ENCODE measurements at places on chromosomes 12 and 14.

DNA sequence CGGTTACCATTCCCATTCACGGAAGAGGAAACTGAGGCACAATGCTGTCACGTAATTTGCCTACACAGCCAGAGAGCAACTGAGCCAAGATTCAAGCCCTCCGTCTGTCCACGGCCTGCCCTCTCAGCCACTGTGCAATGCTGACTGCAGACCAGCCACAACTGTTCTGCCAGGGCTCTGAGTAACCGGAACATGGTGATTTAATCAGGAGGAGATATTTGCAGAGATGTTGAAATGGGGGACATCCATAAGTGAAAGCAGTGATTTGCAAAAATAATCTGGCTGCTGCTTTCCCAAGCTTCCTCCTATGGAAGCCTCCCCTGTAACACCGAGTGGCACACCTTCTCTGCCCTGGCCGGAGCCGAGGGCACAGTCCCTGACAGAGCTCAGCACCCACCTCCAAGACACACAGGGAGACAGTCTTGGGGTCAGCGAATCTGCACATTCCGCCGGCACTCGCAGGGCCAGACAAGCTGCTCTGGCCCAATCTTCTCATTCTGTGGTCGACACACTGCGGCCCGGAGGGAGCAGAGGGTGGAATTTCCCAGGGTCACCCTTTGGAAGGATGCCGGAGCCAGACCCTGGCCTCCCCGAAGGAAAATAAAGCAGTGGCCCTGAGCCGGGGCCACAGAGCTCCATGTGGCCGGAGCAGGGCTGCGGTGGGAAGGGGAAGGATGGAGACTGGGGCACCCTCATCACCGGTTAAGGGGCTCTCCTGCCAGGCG lies 158.2 kb upstream of the DIO3 start:
- no peak for DNase-seq

- no peak for DNase-seq
Observed at GRCh38 chr14:55712491-55712890, 132.5 kb downstream of the KTN1 start.

- DNase-seq = no peak
Observed at GRCh38 chr12:57632073-57632957, 686 bp downstream of the B4GALNT1 start.

GRCh38 chr12:57887631-57888408 lies 41.3 kb upstream of the CTDSP2 start:
- DNase-seq = no peak

- DNase-seq = no peak
Observed at GRCh38 chr14:103510724-103511693, 11.6 kb downstream of the CKB start.

DNA sequence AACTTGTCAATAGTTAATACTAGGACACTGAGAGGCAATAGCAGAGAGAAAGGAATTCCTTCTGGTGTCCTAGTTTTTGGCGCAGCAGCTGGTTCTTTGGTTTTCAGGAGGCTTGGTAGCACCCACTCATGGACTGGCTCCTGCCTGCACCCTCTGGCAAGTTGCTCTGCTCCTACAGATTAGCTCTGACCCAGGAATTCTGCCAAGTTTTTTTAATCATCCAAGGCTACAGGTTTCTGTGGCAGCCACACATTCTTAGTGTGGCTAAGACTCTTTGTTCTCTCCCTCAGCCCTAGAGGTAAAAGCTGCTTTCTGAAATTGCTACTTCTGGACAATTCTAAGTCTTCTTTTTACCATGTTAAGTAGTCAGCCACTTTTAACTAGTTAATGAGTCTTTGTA lies 72.0 kb upstream of the FKBP4 start:
- no peak for DNase-seq

GRCh38 chr12:41656454-41656853 lies 468.3 kb downstream of the PDZRN4 start:
- no peak for DNase-seq

DNA sequence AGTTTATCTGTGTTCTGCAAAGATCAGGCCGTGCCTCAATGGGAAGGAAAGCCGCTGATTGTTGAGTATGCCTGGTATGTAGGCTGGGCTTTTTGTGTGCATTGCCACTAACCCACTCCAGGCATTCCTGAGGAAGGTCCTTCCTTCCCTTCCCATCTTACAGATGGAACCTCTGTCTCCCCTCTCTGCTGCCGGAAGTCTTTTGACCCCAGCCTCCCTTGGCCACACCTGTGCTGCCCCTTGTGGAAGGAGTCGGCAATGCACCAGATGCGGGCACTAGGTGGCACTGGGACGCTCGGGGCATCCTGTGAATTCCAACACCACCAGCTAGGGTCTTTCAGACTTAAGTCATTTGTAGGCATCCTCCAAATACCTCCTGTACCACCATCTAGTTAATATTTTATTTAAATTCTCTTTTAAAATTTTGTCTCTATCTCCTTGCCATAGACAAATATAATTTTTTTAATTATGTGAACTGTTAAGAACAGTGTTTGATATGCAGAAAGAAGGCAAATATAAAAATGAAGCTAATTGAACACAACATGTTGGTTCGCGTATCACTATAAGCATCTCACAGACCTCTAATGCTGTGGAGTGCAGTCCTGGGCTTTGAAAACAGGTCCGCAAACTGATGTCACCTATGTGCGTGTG lies 99.6 kb downstream of the RIN3 start:
- DNase-seq = no peak

GRCh38 chr12:75750716-75751306 lies 239.4 kb upstream of the KRR1 start:
- peak; percentile 37 for DNase-seq

- DNase-seq = no peak
Observed at GRCh38 chr14:20356422-20356821, 13.0 kb downstream of the PARP2 start.

DNA sequence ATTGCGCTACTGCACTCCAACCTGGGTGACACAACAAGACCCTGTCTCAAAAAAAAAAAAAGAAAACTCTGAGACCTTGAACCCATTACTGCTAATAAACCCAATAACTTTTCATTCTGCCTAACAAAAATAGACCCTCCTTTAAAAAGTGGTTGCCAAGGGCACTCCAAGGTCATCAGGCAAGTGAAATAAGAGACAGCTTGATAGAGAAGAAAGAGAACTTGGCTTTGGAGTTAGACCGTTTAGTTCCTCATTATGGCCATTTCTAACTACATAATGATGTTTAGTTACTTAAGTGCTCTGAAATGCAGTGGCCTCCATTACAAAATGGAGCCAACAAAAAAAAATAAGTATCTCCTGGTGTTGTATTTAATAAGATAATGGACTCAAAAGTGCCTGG lies 55.9 kb downstream of the PHLDA1 start:
- DNase-seq = no peak

- no peak for DNase-seq
Observed at GRCh38 chr12:82625523-82625922, 61.2 kb upstream of the TMTC2 start.

DNA sequence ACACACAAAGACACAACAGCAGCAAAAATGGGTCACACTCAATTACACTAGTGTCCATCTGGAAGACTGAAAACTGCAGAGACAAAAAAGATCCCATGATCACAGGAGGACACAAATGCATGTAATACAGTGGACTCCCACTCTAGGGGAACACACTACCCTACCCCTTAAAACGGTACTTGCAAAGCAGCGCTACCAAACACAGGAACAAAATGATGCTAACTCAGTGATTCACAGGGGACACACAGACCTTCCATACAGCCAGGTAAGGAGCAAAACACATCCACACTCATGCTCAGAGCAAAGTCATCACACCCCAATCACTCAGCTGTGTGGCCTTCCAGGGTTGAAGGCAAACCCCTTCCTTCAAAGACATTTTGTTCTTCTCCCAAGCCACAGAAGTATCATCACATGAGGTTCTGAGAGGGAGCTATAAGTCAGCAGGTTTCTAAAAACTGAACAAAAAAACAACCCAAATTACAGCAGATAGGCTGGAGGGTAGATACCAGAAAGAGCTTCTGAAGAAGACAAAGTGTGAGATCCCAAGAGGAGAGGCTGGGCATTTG lies 14.8 kb downstream of the SMUG1 start:
- DNase-seq = no peak

- no peak for DNase-seq
Observed at GRCh38 chr14:74223016-74223415, 16.2 kb upstream of the VSX2 start.

DNA sequence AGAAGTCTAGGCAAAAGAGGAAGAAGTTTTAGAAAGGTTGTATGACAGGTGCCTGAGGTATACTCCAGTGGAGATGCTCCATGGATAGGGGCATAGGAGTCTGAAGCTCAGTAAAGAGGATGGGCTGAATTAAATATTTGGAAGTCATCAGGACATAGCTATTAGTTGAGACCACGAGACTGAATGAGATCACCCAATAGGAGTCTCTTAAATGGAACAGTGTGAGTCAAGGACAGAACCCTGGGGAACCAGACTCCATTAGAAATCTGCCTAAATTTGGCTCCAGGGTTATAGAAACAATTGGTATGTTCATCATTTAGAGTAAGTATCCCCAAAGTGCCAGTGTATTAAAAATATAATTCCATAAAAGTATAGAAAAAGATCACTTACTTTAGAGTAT lies 172.6 kb downstream of the PRKCH start:
- no peak for DNase-seq

DNA sequence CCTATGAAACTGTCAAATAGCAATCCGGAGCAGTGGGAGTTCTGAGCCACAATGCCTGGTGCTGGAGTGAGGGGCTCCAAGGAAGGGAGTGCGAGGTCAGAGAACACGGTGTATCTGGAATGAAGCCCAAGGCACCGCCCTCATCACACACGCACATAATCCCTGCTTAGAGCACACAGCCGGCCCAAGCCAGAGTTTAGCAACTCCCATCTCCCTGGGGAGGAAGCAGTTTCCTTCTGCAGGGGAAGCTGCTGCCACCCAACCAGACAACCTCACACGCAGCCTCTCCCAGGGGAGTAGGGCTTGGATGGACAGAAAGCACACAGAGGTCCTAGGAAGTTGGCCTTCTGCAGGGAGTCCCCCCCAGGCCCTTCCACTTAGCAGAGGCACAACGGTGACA lies 31.3 kb downstream of the ACTN1 start:
- peak; percentile 76 for DNase-seq

DNA sequence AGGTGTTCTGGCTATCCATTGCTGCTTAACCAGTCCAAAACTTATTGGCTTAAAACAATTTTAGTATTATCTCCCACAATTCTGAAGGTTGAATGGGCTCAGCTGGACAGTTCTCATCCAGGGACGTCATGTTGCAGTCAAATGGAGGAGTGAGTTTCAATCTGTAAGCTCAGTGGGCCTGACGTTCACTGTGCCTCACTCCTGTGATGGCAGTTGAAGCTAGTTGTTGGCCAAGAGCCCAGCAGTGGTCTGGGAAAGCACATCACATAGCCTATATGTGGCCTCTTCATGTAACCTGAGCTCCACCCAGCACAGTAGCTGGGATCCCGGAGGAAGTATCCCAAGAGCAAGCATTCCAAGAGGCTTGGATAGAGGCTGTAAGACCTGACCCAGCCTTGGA lies 40.6 kb upstream of the CDKN3 start:
- no peak for DNase-seq

- peak; percentile 39 for DNase-seq
Observed at GRCh38 chr12:120381752-120382419, 12.9 kb upstream of the MSI1 start.

- DNase-seq = no peak
Observed at GRCh38 chr14:68653108-68653507, 139.8 kb downstream of the ZFP36L1 start.

GRCh38 chr14:32023540-32023939 lies 53.6 kb upstream of the ARHGAP5 start:
- DNase-seq = no peak

- no peak for DNase-seq
Observed at GRCh38 chr12:49033611-49034285, 15.2 kb upstream of the PRKAG1 start.

- no peak for DNase-seq
Observed at GRCh38 chr12:50057896-50058670, 687 bp downstream of the ASIC1 start.

DNA sequence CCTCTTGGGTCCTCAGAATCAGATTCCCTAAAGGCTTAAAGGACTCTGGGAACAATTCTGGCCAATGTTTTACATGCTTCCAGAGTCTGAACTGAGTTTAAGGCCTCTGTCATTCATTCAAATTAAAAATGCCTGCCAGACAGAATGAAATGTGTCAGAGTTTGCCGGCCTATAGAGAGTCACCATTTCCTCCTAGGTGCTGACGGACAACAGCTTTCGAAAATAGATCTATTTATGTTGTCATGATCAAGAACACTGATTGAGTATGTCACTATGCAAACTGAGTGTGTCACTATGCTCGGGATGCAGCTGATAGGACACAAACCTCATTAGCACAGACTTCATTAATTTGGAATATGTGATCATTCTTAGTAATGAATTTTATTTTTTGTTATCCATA lies 151.4 kb upstream of the TMCC3 start:
- DNase-seq = no peak

- no peak for DNase-seq
Observed at GRCh38 chr12:92859650-92860386, 69.3 kb downstream of the EEA1 start.

- no peak for DNase-seq
Observed at GRCh38 chr14:95943699-95944098, 67.1 kb downstream of the TUNAR start.

GRCh38 chr14:24277606-24278321 lies 6.4 kb upstream of the RABGGTA start:
- no peak for DNase-seq

DNA sequence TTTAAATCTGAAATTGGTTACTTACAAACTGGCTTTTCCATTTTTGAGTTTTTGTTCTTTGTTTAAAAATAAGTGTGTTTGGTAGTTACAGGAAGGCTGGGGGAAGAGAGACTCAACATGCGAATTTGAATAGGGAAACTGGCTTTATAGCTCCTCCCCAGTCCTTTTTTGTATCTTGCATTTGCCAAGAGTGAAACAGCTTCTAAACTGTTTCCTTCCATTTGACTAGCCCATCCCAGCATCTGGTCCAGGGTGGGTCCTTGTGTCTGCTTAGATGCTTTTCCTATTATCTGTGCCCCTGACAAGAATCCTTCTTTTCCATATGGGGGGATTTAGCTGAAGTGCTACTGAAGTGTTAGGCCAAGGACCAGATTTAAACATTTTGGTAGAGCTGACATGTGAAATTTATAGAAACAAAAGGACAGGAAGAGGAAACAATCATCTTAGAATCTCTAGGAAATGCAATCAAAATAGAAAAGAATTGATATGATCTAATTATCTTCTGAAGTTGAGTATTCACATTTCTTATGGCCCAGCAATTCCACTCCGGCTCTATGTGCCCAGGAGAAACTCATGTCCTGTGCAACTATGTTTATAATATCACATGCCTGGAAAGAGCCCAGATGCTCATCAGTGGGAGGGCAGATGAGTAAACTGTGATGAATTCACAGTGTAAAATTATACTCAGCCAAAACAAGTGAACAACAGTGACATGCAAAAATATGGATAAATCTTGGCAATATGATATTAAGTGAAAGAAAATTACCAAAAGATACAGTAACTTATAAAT lies 7.4 kb downstream of the SMOC1 start:
- no peak for DNase-seq

- DNase-seq = no peak
Observed at GRCh38 chr12:107164392-107164791, 71.0 kb upstream of the CRY1 start.

- no peak for DNase-seq
Observed at GRCh38 chr14:29843981-29844380, 83.7 kb downstream of the PRKD1 start.

Measured in A549 (cell line).